Brain pericyte (primary cell): ENCODE measurements at places on chromosomes 3 and 15.

- DNase-seq: no peak
Observed at GRCh38 chr3:55203006-55203405, 275.1 kb upstream of the LRTM1 start.

DNA sequence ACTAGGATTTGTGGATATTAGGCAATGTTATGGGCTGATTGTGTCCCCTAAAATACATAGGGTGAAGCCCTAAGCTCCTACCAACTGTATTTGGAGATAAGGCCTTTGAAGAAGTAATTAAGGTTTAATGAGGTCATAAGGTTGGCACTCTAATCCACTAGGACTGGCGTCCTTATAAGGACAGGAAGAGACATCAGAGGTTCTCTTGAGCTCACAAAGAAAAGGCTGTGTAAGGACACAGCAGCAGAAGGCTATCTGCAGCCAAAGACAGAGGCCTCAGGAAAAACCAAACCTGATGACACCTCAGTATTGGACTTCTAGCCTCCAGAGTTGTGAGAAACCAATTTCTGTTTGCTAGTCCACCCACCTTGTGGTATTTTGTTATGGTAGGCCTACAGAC lies 416.7 kb downstream of the ZBTB20 start:
- DNase-seq: no peak

GRCh38 chr15:86077070-86077469 lies 2.6 kb upstream of the AGBL1 start:
- DNase-seq: no peak

DNA sequence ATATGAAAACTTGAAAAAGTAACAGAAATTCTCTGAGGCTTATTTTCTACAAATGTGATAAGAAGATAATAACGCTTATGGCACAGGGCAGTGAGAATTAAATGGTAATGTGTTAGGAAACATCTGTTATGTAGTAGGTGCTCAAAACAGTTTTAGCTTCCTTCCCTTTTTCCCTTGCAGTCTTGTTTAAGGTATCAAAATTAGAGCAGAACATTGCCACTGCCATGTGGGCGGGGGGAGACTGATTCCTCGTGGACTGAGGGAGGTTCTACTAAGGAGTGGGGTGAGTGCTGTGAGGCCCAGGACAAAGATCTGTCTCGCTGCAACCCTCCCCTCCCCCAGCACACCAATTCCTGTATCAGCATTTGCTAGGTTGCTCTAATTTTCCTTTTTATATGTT lies 702.4 kb downstream of the TUSC7 start:
- no peak for DNase-seq

GRCh38 chr15:77255385-77255784 lies 164.5 kb downstream of the PEAK1 start:
- DNase-seq: no peak
